ENCODE measurements at places on chromosomes 1 and 21. TPM values are rescaled to one million over a fixed set of nuclear protein-coding genes. Genes with fewer than 3 reads are reported as not detected.

OR2T33 gene
- total RNA-seq = not detected

NUP210L gene
- not detected for total RNA-seq

ACADM gene
- total RNA-seq = 25.6 TPM

GPR153 gene
- total RNA-seq = 1.4 TPM

LPAR3 gene
- total RNA-seq = 0.62 TPM

TAS1R1 gene
- total RNA-seq = not detected

TIE1 gene
- total RNA-seq = not detected

MPZ gene
- total RNA-seq = 0.37 TPM

PLA2G2C gene
- total RNA-seq = not detected

NPHS2 gene
- total RNA-seq = not detected

FCRLB gene
- 1.7 TPM for total RNA-seq

APOBEC4 gene
- not detected for total RNA-seq

FMN2 gene
- total RNA-seq = 5.0 TPM

LCK gene
- total RNA-seq = not detected

INSRR gene
- total RNA-seq = not detected

IGSF9 gene
- 0.22 TPM for total RNA-seq

FLG2 gene
- total RNA-seq = not detected

TTLL7 gene
- 3.9 TPM for total RNA-seq

CD34 gene
- total RNA-seq = not detected

SAMSN1 gene
- total RNA-seq = not detected

PRDM2 gene
- 8.1 TPM for total RNA-seq

DYRK3 gene
- total RNA-seq = 8.3 TPM

SELE gene
- not detected for total RNA-seq

CIART gene
- 0.80 TPM for total RNA-seq

TCHHL1 gene
- total RNA-seq = not detected

ATP6V0B gene
- total RNA-seq = 156 TPM

LCE1C gene
- total RNA-seq = not detected

DNM3 gene
- total RNA-seq = 0.53 TPM

BCAR3 gene
- 64.7 TPM for total RNA-seq

PRAMEF12 gene
- total RNA-seq = not detected

KIF21B gene
- 2.5 TPM for total RNA-seq

TNNI3K gene
- not detected for total RNA-seq

SLFNL1 gene
- 0.09 TPM for total RNA-seq

TFF3 gene
- not detected for total RNA-seq

Data from A549 treated with CORT108297 at 1 μM for 4 hours (cell line).